ENCODE measurements at places on chromosomes 11 and 22.

DNA sequence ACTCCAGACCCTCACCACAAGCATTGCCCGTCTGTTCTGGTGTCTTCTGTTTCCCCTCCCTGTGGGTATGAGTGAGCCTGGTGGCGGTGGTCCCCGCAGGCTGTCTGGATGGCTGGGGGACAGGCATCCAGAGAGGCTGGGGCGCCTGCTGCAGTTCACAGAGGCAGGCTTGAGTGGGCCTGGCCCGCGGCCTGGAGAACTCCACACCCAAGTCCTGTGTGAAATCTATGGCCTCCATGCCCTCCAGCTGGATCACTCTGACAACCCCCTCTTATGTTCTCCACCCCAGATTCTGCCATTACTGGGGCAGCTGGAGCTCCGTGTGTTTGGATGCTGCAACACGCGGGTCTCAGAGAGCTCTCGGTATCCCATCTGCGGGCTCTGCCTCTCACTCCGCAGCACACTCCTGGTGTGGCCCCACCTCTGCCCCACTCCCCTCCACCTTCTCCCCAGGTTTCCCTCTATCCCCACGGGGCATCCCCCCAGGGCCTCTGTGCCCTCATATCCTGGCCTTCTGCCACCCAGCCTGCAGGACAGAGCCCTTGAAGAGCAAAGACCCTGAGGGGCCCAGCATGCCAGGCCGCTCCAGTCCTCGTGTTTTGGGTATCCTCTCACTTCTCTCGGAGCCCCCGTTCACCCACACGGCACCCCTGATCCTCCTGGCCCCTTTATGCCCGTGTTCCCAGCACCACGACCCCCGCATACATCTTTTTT lies 31.3 kb downstream of the LRRC74B start:
- DNase-seq: no peak

DNA sequence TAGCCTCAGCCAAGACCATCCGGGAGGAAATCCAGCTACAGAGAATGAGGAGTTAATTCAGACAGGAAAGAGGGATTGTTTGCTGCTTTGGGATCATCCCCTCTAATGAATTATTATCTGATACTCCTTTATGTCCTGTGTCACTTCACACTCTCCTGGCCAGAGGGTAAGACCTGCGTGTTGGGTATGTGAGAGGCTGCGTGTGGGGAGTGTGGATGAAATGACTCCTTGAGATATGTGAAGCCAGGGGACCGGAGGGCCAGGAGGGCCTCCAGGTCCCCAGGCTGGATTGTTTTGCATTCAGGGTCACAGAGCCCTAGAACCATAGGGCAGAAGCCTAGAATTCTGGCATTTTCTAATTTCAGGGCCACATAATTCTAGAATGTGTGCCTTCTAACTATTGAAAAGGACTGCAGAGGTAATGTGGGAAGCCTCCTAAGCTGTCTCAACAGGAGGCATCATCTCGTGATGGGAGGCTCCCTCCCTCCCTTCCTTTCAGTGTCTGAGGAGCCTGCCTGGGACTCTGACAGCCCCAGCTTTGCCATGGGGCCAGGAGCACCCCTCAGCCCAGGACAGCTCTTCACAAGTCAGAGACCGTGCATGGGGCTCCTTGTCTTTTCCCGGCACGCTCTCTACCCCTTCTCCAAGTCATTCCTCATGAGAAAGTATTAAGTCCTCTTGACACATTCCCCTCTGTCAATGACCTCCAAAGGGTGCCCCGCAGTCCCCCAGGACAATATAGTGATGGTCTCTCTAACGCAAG lies 3.7 kb downstream of the TPBGL start:
- DNase-seq: no peak

DNA sequence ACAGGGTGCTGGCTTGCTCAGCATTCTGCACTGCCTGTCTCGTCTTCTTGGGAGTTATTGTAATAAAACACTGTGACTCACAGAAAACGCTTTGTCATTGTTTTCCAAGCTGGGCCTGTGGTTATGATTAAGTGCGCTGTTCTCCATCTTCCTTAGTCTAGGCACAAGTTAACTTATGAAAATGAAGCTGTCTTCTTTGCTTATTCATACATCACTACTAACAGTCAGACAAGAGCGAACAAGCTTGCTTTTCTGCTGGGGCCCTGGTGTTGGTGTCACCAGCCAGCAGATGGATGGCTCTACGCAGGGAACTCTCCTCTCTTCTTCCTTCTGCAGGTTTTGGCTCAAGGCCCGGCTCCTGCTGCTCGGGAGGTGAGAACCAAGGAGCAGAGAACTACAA lies 380.1 kb upstream of the SYN3 start:
- DNase-seq: no peak

DNA sequence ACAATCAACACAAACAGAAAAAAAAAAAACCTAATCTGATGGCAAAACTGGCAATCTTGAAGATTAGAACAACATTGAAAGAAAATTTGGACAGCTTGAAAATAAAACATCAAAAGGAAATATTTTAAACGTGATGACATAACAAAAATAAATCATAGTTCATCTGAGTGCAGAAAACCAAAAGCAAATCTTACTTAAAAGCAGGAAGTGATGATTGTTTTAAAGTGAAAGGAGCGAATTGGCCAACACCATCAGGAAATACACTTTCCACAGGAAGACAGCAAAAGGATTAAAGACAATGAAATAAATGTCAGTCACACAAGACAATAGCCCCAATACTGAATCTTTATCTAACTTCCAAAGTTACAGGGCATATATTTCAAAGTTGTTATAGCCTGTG lies 696.5 kb upstream of the CHORDC1 start:
- no peak for DNase-seq

- peak; percentile 83 for DNase-seq
Measured at GRCh38 chr22:36334081-36334820, 53.5 kb downstream of the MYH9 start.

DNA sequence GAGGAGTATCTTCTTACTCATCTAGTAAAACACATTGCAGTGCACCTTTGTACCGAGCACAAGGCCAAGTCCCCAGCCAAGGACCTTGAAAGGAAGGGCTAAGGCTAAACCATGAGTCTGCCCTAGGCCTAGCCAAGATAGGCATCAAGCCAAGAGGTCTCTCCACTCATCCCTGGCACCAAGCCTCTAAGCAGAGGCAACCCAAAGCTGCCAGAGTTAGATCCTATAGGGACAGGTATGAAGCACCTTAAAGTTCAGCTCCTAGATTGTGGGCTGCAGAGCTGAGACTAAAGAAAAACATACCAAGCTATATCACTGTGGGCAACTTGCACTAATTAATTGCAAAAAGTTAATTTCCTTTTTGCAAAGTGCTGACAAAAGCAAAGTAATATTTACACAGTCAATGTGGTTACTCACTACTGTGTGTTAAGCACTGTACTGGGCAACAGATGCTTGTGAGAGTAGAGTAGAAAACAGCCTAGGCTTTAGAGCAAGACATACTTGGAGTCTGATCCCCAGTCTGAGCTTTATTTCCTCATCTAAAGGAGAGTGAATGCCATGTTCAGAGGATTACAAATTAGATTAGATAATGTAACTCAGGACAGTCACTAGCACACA lies 7.2 kb downstream of the COA4 start:
- DNase-seq: no peak

DNA sequence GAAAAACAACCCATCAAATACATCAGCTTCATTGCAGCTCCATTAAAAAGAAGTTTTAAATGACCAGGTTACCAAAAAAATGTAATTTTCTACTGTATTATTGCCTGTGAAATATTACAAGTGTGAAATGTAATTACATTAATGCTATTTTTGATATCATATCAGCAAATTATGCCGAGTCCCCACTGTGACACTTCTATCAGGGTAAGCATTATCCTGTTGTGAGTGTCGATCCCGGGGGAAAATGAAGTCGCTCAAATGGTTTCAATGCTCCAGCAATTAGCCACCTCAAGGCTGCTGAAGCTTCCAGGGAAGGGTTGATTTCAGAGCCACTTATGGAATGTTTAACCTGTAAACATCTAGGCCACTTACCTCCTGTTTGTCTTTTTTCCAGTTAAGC lies 70.4 kb downstream of the RCN1 start:
- DNase-seq: no peak

DNA sequence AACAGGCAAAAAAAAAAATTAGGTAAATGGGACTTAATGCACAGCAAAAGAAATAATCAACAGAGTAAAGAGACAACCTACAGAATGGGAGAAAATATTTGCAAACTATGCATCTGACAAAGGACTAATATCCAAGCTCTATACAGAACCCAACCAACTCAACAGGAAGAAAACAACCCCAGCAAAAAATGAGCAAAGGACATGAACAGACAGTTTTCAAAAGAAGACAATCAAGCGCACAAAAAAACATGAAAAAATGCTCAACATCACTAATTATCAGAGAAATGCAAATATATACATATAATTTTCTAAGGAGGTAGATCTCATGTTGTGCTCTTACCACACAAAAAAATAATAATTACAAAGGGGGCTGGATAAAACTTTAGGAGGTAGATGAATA lies 36.5 kb upstream of the USP47 start:
- no peak for DNase-seq

- peak; percentile 68 for DNase-seq
Measured at GRCh38 chr11:124793466-124794278, 6.5 kb downstream of the MSANTD2 start.

GRCh38 chr11:131499199-131499598 lies 128.8 kb downstream of the NTM start:
- DNase-seq: no peak

GRCh38 chr22:19799322-19800190 lies 39.0 kb downstream of the TBX1 start:
- DNase-seq: no peak

DNA sequence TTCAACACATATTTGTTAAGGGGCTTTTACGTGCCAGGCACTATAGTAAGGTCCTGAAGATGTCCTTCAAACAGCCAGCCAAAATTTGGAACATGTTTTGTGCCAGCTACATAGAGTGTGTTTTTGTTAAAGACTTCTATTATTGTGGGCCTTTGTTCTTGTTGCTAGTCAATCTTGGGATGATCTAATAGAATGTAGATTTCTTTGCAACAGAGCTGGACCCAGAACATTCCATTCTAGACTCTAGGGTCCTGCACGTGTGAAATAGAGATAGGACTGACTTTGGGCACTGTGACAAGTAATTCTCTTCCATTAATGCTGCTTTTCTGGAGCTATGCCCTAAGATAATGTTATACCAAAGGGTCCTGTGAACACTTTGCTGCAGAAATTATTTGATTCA lies 16.9 kb upstream of the IPO7 start:
- no peak for DNase-seq

- no peak for DNase-seq
Measured at GRCh38 chr22:29717789-29718188, 2.0 kb upstream of the CABP7 start.

DNA sequence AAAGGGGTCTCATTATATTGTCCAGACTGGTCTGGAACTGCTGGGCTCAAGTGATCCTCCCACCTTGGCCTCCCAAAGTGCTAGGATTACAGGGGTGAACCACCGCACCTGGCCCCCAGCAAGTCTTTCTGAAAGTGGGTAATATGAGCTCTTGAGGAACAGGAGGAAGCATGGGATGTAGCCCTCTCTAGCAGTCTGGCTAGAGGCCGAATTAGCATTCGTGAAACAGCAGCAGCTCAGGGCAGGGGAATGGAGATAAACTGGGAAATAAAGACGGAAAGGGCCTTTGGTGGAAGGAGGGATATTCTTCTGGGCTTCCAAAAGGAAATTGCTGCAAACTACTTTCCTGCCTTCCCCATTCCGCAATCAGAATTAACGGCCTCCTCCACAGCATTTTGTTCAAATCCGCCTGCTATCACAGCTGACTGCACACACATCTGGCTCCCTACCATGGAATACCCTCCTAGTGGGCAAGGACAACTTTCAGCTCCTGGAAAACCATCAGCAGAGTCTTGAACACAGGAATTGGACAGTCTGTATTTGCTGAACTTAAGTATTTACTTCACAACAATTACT lies 44.3 kb downstream of the MICAL3 start:
- DNase-seq: no peak

- DNase-seq: no peak
Measured at GRCh38 chr22:27997538-27997937, 78.5 kb upstream of the PITPNB start.

GRCh38 chr11:92411431-92411830 lies 186.8 kb downstream of the FAT3 start:
- DNase-seq: no peak

Measured in suppressor macrophage (primary cell).